ENCODE measurements at places on chromosomes 2 and 18.

DNA sequence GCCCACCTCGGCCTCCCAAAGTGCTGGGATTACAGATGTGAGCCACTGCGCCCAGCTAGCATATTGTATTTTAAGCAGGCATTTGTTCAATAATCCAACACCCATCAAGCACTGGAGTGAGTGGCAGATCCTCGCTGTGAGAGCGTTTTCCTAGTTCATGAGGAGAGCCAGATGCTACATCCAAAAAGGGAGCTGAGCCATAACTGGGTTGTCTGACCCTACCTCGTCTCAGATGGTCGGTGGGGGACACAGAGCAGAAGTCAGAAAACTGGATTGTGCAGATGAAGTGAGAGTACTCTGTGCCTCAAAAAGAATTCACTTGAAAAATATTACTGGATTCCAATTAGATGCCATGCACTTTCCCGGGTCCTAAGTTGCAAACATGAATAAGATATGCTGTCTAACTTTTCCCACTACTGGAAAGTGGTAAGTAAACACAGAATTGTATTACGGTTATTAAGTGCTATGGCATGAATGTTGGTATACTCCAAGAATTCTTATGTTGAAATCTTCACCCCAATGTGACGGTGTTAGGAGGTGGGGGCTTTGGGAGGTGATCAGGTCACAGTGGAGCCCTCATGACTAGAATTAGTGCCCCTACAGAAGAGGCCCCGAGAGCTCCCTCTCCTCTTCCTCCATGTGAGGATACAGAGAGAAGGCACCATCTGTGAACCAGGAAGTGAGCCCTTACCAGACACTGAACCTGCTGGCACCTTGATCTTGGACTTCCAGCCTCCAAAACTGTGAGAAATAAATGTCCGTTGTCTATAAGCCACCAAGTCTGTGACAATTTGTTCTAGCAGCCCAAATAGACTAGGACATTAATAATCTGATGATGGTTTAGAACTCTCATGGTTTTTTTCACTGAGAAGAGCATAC, 21.5 kb downstream of the SOWAHC start:
- no peak for DNase-seq

GRCh38 chr2:232238596-232238995, 140.0 kb upstream of the ALPP start:
- no peak for DNase-seq

DNA sequence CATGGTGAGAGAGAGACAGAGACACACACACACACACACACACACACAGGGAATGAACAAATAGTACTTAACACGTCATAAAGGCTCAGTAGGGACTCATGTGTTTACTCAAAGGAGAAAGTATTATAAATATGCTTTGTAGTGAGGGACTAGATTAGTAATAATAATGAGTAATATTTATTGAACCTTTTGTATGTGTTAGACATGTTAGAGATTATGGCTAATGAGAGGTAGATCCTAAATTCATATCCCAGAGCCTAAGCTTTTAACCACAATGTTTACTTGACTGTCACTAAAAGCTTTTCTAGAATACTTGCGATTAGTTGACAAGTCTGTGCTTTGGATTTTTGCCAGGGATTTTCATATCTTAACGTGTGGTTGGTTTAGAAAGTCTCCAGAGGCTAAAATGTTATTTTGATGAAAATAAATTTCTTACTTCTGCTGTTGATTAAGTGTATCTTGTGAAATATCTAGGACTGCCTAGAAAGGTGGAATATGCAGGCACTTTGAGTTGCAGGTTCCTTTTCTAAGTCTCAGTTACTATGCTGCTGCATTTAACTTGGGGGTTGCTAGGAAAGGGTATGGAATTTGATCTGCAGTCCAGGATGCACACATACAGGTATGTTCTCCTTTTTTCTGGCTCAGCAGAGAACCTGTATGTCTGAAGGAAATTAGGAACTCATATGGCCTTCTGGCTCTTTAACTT, 64.5 kb downstream of the UBR3 start:
- no peak for DNase-seq

DNA sequence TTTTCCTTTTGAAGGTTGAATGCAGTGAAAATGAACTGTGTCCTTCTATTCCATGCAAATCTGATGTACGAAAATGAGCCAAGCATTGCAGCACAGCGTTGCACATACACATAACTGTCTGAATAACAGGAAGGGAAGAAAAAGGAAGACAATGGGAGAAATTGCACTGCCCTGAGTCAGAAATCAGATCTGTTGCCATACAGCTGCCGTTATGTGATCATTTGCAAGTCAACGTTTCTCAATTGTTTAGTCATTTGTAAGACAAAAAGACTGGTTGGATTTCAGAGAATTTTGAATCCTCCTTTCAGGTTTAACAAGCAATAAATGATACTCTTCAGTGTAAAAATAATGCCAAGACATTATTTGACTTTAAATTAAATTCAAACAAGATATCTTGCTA, 284.1 kb downstream of the DSEL start:
- DNase-seq, result no peak

GRCh38 chr2:209240204-209240603, 183.6 kb upstream of the MAP2 start:
- no peak for DNase-seq
